ENCODE measurements at places on chromosomes 3 and 15.

DNA sequence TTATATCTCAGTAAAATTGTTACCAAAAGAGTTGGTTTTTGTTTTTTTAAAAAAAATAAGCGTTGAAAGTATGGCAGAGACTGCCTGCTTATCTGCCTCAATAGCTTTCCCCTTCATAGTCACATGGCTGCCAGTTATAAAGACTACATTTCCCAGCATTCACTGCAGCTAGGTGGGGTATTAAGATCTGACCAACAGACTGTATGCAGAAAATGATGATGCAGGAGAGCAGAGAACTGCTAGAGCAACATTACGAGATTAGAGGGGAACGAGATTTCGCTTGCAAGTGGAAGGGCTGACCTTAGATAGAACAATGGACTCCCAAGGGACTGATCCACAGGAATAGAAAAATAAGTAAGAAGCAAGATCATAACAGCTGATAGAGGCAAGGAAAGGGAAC is 14.3 kb downstream of the RHOA start:
- no peak for DNase-seq

DNA sequence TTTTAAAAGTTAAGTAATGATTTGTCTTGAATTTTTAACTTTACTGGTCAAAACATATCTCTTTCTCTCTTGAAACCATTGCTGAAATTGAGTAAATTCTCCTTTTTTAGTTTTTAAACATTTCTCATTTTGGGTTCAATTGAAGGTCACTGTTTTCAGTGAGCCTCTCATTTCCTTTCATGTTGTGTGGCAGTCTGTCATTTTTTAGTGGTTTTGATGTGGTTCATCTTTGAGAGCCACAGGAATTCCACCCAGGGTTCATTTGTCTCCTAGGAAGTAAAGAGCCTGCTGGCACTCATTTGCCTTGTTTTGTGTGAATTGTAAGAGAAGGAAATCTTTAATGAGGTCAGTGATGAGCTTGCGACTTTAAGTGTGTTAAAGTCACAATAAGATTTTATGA is 10.4 kb downstream of the CLDN11 start:
- DNase-seq = no peak

DNA sequence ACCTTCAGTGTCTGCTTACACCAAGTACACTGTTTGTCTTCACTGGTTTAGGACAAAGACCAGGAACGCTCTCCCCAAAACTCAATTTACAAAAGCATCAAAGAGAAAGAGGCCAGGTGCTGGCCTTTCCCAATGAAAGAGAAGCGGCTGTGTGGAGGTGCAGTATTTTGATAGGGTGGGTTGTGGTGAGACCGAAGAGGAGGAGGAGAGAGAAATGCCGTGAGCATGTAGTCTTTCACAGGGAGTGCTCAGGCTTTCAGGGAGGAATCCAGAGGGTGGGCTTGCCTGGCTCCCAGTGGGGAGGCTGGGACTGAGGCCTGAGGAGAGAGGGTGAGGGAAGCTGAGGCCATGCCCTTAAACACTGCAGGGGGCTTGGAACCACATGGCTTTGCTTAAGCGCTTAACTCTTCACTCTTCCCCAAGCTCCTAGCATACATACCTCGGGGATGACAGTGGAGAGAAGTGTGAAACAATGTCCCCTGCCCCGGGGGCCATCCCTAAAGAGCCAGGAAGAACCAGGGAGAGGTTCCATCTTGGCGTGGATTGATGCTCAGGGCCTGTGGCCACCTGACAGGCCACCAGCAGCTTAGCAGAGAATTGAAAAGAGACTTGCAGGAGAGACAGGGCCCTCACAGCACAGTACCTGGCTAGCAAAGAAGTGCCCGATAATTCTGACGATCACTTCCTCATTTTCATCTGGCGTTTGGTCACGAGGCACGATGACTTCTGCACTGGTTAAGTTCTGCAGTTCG is 60.5 kb downstream of the SENP2 start:
- no peak for DNase-seq

GRCh38 chr15:44726136-44726535 is 10.2 kb upstream of the TRIM69 start:
- DNase-seq = no peak

GRCh38 chr3:153072856-153073255 is 89.2 kb upstream of the RAP2B start:
- no peak for DNase-seq

GRCh38 chr3:158379517-158379916 is 191.5 kb upstream of the MLF1 start:
- DNase-seq = no peak

DNA sequence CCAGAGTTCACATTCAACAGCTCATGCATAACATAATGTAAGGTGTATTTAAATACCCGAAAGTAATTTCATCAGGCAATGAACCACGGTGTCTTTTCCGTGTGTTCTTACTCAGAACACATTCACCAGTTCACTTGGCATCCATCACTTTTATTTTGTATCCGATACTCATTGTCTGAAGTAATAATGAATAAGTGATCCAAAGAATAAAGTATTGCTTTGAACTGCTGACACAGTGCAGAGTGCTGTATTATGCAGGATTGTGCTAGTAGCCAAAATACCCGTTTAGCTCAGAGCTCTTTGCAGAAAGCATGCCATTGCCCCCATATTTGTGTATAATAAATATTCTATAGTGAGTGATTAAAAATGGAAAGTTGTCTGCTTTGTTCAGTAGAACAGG is 460.9 kb upstream of the KCNMB2 start:
- no peak for DNase-seq

- DNase-seq = no peak
These were observed 8.9 kb downstream of the TPM1 start for GRCh38 chr15:63051156-63052066.

- no peak for DNase-seq
These were observed 691 bp upstream of the FSIP1 start for GRCh38 chr15:39783244-39783820.

DNA sequence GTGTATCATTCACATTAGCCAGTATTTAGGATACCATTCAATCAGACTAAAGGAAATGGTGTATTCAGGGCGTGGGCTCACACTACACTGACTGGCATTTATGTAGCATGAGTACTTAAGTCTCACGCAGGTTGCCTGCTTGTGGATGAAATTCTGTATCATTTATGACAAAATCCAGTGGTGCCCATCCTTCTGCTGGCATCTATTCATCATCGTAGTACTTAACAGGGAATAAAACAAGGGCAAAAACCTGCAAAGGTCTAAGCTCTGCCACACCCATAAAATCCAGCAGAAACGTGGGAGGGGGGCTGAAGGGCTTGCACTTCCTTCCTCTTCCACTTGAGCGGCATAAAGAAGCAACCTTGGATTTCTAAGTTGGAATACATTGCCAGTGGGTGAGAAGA is 2.7 kb downstream of the GAP43 start:
- no peak for DNase-seq

- DNase-seq = no peak
These were observed 103.4 kb upstream of the HACD2 start for GRCh38 chr3:123688241-123688747.

- DNase-seq = no peak
These were observed 316.4 kb downstream of the ZNF621 start for GRCh38 chr3:40841131-40841530.

GRCh38 chr3:85912980-85913379 is 954.2 kb downstream of the CADM2 start:
- DNase-seq = no peak

DNA sequence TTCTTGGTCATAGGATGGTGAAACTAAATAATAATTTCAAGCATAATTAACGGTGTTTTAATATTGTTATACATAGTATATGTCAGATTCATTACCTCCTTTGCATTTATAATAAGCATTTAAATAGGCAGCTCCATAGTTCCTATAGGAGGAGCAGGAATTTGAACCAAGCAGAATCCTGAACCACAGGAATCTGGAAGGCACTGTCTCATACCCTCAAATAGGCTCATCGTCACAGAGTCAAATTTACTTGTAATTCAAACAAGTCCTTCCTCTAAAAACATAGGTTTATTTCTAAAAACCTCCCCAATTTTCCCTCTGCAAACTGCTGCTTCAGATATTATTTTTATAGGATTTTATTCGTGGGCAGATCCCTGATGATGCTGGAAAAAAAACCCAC is 376.3 kb upstream of the ARHGEF26 start:
- DNase-seq = no peak

DNA sequence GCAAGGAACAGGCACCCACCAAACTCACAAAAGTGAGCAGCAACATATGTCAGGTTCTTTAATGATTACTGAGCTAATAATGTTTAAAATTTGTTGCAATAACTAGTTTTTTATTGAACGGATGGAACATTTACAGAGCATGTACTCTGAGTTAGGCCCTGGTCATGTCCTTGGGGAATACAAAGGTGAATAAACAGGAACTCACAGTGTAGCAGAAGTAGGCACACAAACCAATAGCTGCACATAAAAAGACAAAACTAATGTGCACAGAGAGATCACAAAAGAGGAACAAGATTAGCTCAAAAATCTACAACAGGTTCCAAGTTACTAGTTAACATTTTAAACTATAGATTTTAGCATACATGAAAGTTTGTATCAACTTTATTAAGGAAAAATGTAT is 505.3 kb upstream of the PPP2R3A start:
- no peak for DNase-seq

DNA sequence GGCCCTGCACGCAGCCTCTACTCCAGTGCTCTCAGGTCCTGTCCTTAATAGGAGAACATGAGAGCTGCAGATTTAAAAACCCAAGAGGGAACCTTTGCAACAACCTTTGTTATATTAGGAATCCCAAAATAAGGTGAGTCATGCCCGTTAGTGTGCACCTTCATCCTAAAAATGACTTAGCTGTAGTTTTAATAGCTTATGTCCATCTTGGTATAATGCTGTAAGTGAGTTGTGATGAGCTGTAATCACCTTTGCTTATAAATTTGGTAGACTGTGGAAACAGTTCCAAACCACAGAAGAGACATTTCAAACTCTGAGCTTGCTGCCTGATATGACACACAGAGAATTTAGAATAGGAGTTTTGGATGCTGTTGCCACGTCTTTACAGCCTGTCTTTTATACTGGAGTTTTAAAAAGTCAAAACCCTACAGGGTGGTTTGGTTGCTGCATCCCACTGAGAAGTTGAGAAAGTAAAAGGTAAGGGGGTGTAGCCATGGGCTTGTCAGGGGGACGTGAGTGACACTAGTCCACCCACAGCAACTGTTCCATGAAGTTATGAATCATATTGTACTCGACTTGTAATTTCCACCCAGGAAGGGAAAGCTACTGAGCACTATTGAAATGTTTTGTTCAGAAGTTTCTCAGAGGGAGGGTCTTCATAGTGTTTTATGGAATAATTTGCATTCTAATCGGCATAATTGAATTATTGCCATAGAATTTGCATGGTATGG is 27.4 kb upstream of the CD47 start:
- no peak for DNase-seq

- no peak for DNase-seq
These were observed 292.0 kb downstream of the RPLP1 start for GRCh38 chr15:69744391-69745162.

DNA sequence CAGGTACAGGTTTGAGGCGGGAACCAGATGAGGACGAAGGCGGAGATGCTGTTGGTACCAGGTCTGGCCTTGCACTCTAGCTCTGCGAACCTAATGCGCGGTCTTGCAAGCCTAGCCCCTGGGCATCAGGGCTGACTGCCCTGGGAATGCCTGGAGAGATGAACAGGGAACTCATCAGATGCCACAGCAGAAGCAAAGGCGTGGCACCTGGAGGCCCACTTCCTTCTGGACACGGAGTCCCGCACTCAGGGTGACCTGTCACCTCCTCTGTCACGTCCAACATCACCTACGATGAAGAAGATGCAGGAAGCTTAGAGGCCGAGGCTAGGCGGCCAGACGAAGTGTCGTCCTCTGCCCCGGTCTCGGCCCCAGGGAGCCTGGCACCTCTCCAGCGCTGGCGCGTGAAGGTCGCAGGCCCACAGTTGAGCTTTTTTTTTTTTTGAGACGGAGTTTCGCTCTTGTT is 9.4 kb downstream of the RPLP1 start:
- DNase-seq = no peak

DNA sequence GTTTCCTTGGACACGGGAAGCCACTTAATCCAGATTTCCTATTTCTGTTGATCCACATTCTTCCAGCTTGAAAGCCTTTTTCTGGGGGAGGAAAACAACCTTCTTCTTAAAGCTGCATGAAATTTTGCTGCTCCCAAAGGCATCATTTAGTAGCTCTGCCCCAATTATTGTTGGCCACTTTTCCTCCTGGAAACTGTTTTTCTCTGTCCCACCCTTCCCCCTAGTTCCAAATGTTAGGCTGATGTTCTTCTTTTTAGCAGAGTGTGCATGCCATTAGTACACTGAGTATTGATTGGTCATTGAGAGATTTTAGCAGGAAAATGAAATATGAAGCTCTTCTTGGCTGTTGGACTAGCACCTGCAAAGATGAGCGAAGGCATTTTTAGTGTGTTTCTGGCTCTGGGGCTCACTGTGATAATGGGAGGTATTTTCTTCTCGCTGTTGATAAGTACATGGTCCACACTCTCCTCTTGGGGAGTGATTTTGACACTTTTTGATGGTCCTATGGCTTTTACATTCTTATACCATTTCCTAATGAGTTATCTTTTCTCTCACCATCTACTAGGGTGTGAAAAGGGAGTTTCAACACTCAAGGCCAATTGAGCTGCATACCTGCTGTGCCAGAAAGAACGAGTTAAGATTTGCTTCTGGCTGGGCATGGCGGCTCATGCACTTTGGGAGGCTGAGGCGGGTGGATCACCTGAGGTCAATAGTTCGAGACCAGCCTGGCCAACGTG is 200.5 kb downstream of the PTPRG start:
- no peak for DNase-seq

- no peak for DNase-seq
These were observed 117.7 kb downstream of the ALDH1A2 start for GRCh38 chr15:57947781-57948180.

DNA sequence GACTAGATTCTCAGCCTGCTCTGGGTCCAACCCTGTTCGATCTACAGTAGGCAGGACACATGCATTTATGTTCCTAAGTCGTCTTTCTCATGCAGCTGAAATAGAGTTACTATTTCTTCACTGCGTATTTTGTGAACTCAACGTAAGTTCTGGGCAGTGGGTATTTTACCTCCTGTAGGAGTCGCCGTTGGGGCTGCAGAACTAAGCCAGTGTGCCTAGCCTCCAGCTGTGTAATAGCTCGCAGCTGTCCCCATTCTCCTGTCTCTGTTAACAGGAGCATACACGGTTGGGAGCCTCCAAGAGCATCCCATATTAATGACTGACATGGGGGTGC is 58.4 kb upstream of the HRH1 start:
- no peak for DNase-seq

- no peak for DNase-seq
These were observed 11.1 kb downstream of the HACD3 start for GRCh38 chr15:65541231-65541820.

DNA sequence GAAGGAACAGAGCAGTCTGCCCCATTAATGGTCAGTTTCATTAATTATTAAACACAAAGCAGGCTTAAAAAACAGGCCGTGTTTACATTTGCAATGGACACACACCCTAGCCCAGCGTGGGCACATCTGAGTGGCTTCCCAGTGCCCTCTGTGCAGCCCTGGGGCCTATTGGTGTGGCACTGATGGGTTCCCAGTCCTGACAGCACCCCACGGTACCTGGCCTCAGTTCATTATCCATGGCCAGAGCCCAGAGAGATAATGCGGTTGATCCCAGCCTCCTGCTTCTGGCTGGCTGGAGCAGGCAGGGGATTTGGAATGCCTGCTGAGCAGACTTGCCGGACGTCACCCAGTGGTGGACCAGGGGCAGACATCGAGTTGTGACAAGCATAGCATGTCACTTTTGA is 110.5 kb upstream of the ABHD17C start:
- DNase-seq = no peak

All from renal cortex interstitium (tissue), 15 donors.